ENCODE measurements at places on chromosomes 5 and 9. TPM values are rescaled to one million over a fixed set of nuclear protein-coding genes. Genes with fewer than 3 reads are reported as not detected.
A peak's percentile ranks its signal among the peaks of the same experiment; 100 is the strongest.

- no peak for DNase-seq
These were observed 201.3 kb downstream of the CACNA1B start for GRCh38 chr9:138078846-138079245.

The TDRD7 gene
- total RNA-seq, result 46.9 TPM

The CDX1 gene
- total RNA-seq, result not detected

The CWC27 gene
- total RNA-seq, result 10.6 TPM

The BTNL9 gene
- not detected for total RNA-seq

DNA sequence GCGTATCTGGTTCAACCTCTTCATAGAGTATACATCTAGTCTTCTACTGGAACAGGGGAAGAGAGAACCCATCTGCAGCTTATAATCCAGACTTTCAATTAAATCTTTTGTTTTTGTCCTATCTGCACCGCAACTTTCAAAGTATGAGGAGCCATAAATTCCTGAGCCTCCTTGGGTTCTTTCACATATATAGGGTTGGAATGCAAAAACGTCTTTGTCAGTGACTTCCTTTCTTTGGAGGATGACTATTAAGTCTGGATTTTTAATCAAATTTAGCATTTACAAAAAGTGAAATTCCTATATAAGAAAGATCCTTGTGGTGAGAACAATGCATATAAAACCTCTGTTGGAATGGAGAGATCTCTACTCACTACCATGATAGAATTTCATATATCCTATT lies 370.8 kb downstream of the TMEM38B start:
- DNase-seq, result no peak

DNA sequence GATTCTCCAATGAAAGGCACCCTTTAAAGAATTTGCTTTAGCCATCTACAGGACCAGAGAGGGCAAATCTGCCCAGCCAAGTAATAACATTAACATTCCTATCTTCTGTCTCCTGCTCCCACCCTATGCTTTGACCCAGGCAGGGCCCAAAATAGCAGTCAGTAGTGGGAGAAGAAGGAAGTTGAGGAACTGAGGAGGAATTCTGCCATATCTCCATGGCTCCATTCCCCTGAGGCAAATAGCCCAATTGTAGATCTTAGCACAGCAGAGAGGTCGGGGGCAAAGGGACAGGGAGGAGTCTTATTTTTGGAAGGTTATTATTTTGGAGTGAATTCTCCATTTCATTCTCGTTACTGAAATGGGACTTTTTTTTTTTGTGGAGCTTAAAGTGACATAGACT lies 111.1 kb upstream of the IFNK start:
- no peak for DNase-seq

GRCh38 chr5:151040211-151040747 lies 19.9 kb downstream of the GPX3 start:
- DNase-seq, result peak; percentile 64

GRCh38 chr5:39331861-39332381 lies 32.4 kb downstream of the C9 start:
- no peak for DNase-seq

The IRX4 gene
- not detected for total RNA-seq

DNA sequence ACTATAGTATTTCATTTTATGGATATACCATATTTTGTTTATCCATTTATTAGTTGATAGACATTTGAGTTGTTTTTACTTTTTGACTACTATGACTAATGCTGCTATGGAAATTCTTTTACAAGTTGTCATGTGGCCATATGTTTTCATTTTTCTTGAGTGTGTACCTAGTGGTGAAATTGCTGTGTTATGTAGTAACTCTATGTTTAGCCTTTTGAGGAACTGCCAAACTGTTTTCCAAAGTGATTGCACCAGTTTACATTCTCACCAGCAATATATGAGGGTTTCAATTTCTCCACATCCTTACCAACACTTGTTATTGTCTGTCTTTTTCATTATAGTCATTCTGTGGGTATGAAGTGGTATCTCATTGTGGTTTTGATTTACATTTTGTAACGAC lies 75.4 kb downstream of the GRIA1 start:
- peak; percentile 42 for DNase-seq

Measured in M059J (cell line).